ENCODE measurements at places on chromosomes 16 and 17.

GRCh38 chr16:19112099-19112407, 1.7 kb upstream of the ITPRIPL2 start:
- no peak for DNase-seq

- no peak for DNase-seq
These were observed 13.6 kb upstream of the DHRS7B start for GRCh38 chr17:21113049-21113690.

GRCh38 chr17:12567077-12568053, 98.3 kb upstream of the MYOCD start:
- DNase-seq: no peak

- DNase-seq: no peak
These were observed at the start of gene CCL17 for GRCh38 chr16:57403965-57404817. CCL17 (plus strand) TSS chr16:57404767; CDS start chr16:57413933, 9,166 bp downstream.

- no peak for DNase-seq
These were observed 4.6 kb upstream of the SLC12A3 start for GRCh38 chr16:56860226-56861020.

- DNase-seq: no peak
These were observed 593 bp downstream of the GFER start for GRCh38 chr16:1984347-1985225.

- no peak for DNase-seq
These were observed 83.6 kb downstream of the TMEM100 start for GRCh38 chr17:55639096-55639495.

DNA sequence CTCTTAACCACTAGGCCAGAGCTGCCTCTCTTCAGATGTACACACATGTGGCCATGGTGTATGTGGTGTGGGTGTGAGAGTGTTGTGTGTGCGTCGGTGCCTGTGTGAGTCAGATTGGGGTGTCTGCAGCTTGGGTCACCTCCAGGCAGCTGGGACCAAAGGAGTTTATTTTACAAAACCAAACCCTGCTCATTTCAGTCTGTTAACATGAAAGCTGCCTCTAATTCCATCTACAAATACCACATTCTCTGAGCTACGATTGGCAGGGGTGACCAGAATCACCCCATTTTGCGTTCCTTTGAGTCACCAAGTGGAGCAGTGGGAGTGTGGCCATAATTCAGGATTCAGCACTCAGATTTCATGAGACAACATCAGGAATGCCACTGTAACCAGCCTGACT, 105.3 kb downstream of the IRX5 start:
- no peak for DNase-seq

DNA sequence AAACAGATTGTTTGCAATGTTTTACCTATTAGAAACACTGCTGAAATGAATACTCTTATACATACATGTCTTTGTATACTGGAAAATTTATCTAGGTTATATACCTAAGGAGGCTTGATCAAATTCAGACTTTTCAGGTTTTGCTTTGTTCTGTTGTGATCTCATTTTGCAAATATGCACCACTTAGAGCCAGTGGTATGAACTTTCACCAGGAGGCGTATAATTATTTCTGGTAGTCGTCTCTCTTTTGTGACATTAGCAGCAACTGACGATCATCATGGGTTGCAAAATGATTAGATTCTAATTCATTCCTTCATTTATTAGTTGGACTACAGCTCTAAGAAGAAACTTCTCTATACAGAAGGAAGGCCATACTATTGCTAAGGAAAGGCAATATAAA, 26.9 kb downstream of the AP1G1 start:
- DNase-seq: no peak

DNA sequence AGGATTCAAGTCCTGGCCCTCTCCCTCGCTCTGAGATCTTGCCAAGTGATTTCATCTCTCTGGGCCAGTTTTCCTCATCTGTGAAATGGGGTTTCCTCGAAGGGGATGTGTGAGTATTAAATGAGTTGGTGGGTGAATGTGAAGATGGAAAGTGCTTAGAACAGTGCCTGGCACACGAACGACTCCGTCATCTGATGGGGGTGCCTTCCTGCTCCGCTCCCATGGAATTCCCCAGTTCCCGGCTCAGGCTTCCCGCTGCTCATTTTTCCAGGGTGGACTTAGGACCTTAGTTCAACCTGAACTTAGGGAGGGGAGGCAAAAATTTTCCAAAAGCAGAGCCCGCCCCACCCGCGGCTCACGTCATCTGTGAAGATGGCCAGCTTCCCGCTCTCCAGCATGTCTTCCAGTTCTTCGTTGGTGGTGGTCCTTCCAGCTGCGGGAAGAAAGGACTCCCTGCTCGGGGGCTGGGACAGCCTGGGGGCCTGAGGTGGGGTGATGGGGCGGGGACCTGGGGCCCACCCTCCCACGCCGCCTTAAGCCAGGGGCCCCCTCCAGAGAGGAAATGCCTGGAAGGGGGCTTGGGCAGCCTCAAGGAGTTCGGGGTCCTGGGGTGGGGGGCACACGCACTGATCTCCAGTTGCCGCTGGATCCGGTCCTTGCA, 11.4 kb downstream of the HSD3B7 start:
- DNase-seq: no peak

GRCh38 chr17:28240688-28241340, 78.2 kb upstream of the TMEM97 start:
- DNase-seq: no peak

GRCh38 chr16:88909431-88910210, 43.2 kb upstream of the PABPN1L start:
- DNase-seq: no peak

DNA sequence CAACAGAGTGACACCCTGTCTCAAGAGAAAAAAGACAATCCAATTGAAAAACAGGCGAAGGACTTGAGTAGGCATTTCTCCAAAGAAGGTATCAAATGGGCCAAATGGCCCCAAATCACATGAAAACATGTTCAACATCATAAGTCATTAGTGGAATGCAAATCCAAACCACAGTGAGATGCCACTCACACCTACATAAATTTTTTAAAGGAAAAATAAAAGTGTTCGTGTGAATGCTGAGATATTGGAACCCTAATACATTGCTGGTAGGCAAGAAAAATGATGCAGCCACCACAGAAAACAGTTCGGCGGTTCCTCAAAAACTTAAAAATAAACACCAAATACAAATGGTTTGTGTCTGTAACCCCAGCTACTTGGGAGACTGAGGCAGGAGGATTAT, 45.2 kb downstream of the PIGL start:
- no peak for DNase-seq

- DNase-seq: no peak
These were observed 65.2 kb downstream of the FTO start for GRCh38 chr16:53769185-53769584.

DNA sequence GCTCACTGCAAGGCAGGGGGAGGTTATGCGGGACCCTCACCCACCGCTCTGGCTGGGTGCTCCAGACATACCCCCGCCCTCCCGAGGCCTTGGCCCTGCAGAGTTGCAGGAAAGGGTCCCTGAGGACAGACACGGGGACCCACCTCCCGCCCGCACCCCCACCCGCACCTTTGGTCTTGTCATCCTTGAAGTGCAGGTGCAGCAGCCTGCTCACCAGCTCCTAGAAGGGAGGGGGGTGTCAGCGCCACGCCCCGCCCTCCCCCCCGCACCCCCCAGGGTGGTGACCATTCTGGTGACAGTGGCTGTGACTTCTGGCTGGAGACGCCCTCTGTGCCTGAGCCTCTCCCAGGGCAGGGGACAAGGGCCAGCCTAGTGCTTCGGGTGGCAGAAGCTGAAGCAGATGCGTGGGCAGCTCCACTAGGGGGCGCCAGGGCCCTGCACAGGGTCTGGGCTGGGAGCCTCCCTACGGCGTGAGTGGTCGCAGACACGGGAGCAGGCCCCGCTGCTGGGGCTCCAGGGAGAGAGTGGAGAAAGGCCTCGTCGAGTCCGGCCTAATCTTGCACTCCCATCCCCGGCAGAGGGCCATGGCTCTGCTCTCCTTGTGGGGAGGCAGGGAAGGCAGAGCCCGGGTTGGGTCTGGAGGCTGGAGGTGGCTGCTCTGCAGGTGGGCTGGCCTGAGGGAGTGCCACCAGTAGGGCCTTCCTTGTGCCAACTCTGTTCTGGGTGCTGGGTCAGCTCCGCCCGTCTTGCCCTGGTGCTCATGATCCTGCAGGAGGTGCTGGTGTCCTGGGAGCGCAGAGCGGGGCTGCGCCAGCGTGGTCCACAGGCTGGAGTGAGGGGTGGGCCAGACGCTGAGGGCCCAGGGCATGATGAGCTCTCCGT, 2.7 kb downstream of the CENPX start:
- no peak for DNase-seq

DNA sequence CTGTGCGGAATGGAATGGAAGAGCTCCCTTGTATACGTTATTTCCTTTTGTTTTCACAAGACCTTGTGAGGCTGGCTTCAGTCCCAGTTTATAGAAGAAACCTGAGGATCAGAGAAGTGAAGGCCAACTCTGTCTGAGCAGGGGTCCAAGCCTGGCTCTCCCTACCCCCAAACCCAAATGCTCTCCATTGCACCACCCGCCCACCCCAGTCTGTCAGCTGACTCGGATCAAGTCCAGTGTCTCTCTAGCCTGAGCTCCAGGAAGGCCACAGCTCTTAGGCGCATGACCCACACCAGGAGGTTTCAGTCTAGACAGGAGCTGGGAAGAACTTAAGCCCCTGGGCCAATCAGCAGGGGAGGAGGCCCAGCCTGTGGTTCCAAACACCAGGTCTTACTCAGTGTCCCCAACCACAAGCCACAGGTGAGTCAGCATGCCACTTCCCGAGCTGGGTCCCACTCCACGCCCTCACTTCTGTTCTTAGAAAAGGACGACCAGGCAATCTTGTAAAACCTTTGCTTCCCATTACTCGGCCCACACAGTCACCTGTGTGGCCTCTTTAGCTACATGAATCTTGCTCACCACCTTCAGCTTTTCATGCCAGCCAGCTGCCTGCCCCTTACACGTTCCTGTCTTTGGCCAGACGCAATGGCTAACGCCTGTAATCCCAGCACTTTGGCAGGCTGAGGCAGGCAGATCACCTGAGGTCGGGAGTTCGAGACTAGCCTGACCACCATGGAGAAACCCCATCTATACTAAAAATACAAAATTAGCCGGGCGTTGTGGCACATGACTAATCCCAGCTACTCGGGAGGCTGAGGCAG, 27.8 kb downstream of the TK2 start:
- DNase-seq: no peak

GRCh38 chr17:81391936-81392908, 3.0 kb upstream of the BAHCC1 start:
- no peak for DNase-seq

DNA sequence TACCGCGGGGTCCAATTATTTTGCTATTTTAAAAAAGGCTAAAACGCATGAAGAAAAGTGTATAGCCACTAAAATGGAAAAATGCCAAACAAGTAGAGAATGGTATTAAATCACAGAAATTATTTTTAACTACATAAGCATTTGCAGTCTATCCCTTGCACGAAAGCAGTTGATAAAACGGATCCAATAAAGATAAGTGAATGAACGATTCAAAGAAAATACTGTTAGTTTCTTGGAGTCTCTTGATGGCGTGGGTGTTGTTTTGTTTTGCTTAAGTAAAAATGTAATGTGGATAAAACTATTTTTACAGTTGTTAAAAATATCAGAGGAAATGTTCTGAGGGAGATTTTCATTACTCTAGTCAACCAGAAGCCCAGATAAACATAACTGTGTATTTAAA, 9.3 kb downstream of the HS3ST3A1 start:
- no peak for DNase-seq

GRCh38 chr17:38460716-38461630, 32.7 kb downstream of the ARHGAP23 start:
- DNase-seq: no peak

- DNase-seq: no peak
These were observed at the start of gene C17orf113 for GRCh38 chr17:42050393-42051012. C17orf113 (minus strand) TSS chr17:42050601; CDS start chr17:42043376, 7,225 bp downstream.

DNA sequence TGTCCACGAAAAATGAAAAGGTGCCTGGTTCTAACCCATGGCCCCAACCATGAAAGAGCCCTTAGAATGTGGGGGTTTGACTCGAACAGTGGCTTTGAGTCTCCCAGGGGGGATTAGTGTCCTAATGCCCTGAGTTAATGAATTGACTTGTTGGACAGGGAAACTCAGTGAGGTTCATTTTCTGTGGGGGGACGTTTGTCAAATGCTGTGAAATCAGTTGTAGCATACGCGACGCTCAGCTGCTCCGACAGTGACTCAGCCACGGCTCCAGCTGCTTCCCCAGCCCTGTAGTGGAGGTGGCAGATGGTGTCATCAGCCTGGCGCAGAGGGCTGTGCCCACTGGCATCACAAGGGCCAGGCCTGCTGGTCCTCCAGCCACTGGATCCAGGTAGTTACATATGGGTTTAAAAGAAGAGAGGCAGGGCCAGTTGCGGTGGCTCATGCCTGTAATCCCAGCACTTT, 3.9 kb upstream of the TMEM235 start:
- DNase-seq: no peak

DNA sequence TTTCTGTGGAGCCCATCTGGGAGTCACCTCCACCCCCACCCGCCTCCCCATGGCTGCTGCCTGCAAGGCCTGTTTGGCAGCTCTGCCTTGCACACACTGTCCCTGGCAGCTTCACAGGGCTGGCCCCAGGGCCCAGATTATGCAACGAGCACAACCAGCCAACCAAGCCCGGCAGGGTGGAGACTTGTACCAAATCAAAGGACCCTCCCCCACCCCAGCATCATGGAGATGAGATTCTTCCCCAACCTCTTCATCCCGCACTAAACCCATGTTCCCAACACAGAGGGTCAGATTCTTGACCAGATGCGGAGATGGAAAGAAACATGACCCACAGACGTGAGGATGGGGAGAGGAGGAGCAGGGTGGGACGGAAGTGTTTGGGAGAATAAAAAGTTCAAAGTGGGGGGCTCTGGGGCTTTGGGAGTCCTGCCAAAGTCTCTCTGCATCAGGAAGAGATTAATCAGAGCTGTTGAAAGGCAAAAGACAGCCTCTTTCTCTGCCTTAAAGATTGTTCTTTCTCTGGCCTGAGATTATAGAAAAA, 3.8 kb downstream of the SMARCD2 start:
- no peak for DNase-seq

DNA sequence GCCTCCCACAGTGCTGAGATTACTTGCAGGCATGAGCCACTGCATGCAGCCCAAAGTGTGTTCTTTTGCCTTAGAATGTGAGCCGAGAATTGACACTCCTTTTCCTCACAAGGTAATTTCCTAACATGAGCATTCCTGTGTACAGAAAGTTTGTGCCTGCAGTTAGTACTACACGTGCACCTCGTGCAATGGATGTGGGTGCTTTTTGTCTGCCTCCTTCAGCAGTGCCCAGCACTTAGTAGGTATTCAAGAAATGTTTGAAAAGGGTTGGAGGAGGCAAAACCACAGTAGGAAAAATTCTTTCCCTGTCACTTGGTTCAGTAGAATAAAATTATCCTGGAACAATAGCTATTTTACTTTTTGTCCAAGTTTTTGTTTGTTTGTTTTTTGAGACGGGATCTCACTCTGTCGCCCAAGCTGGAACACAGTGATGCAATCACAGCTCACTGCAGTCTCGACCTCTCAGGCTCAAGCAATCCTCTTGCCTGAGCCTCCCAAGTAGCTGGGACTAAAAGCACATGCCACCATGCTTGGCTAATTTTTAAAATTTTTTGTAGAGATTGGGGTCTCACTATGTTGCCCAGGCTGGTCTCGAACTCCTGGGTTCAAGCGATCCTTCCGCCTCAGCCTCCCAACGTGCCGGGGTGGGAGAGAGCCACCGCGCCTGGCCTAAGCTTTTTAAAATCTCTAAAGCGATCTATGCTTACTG, 2.4 kb downstream of the NDE1 start:
- DNase-seq: no peak

Measured in NCI-H1417 treated with DMSO at 0.1 percent for 48 hours (cell line).